ENCODE measurements at places on chromosomes 3 and 15.

DNA sequence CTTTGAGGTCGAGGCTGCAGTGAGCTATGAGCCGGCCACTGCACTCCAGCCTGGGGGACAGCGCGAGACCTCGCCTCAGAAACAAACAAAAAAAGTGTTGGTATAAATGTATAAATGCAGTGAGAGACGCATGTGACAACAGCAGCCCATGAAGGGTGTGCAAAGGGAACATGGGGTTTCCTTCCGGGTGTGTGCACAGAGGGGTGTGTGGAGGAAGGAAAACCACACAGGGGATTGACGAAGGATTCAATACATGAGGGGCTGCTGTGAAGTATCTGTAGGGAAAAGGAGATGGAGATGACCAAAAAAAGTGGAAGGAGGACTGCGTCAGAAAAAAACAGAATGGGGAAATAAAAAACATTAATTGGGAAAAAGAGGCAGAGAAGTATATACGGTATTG is 1.1 kb downstream of the MTFMT start:
- DNase-seq, result no peak

GRCh38 chr15:90956274-90957030 is 1.8 kb downstream of the RCCD1 start:
- DNase-seq, result peak; percentile 51

DNA sequence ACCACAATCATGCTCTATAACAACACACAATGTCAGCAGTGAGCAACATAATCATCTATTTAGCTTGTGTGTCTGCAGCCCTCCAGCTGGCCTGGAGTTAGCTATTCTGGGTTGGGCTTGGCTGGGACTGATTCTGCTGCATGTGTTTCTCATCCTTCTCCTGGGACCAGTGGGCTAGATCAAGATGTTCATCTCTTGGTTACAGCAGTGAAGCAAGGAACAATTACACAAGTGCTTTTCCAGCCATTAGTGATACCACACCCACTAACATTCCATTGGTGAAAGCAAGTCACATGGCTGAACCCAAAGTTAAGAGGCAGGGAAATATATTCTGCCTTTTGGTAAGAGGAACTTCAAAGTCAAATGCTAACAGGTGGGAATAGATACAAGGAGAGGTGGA is 14.6 kb downstream of the NUDT16 start:
- no peak for DNase-seq

- DNase-seq, result no peak
These were observed 307.3 kb upstream of the SATB1 start for GRCh38 chr3:18732474-18732873.

DNA sequence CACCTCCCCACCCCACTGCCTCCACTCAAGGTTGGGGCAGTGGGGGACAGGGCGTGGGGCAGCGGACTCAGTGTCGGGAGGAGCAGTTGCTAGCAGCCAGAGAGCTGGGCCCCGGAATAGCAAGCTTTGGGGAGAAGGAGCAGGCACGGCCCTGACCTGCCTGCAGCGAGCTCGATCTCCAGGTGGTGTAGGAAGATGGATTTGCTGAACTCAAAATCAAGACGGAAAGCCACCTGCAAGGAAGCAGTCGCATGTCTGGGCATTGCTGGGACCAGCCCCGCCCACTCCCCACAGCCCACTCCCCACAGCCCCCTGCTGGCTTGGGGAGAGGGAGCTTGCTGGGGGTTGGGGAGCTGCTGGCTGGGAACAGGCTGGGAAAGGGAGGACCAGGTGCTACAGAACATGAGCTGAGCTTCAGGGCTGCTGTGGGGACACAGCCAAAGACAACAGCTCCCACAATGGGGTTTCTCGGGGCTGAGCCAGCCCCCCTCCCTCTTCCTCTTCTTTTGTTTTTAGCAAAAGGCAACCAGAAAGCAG is 38.0 kb downstream of the FEM1B start:
- no peak for DNase-seq

DNA sequence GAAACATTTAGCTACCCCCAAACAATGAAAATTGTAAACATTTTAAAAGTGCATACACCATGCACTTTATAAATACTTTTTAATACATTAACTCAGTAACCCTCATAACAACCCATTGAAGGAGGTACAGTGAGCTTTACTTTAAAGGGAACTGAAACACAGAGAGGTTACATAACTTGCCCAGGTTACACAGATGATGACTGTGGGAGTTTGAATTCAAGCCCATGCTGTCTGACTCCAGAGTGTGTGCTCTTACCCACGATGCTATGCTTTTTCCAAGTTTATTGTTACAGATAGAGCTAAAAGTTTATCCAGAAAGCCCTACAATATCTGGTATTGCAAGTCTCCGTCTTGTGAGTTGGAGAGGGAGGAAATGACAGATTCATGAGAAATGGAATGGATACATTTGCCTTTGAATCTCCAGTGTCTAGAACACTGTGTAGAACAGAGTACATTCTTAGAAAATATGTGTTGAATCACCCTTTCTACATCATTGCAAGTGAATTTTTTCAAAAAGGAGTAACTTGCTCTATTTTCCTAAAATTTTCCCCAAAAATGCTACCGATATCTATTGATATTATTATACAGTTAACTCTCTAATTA is 428.3 kb downstream of the NAALADL2 start:
- DNase-seq, result no peak

GRCh38 chr15:41993472-41994170 is 21.3 kb upstream of the EHD4 start:
- no peak for DNase-seq

GRCh38 chr3:40827226-40827625 is 302.5 kb downstream of the ZNF621 start:
- DNase-seq, result no peak

DNA sequence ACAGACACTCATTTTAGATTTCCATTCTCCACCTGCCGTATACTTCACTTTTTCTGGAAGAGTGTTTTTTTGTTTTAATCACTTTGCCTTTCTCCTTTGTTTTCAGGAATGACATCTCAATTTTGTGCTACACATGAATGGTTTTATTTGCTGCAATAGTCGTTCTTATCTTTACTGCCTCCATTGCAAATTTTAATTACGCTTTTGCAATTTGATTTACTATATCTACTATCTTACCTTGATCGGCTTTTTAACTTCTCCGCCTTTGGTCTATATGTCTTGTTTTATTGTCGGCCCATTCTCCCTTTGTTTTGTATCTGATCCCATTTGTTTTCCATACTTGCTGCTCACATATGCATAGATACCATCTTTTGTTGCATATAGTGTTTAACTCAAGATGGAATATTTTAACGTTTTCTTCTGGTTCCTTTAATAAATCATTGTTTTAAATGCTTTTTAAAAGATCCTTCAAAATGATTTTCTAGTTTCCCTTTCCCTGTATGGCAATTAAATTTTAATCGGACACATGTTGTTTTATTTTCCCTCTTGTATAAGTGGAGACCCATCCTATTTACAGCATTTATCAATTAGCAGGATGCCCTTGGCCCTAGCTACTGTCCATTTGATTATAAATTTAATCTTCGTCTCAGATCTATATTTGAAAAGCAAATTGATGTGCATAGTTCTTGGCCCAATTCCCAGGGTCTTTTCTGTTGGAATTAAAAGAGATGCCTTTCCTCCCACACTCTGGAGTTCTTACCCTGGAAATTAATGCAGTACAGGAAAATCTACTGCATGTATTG is 97.2 kb upstream of the CNTN4 start:
- DNase-seq, result no peak

DNA sequence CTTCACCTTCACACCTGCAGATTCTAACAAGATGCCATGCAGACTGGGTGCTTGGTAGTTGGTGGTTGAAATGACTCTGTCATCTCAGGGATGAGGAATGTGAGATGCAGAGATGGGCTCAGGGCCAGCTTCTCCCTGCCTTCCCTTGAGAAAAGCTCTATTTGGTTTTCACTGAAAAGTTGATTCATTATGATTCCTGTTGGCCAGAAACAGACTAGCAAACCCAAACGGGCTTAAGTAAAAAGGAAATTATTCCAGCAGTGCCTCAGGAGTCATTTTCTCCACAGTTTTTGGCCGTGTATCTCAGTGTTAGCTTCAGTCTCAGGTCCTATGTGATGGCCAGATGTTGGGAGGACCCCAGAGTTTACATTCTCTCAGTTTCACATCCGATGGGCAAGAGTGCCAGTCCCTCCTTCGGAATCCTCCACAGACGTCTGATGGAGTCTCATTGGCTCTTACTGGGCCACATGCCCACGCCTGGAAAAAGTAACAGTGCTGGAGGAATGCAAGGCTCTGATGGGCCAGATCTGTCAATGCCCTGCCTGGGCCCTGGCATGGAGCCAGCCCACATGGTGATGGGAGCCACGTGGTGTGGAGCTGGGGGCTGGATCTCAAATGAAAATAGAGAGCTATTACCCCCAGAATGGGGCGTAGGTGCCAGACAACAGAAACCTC is 22.3 kb upstream of the SACM1L start:
- DNase-seq, result no peak

DNA sequence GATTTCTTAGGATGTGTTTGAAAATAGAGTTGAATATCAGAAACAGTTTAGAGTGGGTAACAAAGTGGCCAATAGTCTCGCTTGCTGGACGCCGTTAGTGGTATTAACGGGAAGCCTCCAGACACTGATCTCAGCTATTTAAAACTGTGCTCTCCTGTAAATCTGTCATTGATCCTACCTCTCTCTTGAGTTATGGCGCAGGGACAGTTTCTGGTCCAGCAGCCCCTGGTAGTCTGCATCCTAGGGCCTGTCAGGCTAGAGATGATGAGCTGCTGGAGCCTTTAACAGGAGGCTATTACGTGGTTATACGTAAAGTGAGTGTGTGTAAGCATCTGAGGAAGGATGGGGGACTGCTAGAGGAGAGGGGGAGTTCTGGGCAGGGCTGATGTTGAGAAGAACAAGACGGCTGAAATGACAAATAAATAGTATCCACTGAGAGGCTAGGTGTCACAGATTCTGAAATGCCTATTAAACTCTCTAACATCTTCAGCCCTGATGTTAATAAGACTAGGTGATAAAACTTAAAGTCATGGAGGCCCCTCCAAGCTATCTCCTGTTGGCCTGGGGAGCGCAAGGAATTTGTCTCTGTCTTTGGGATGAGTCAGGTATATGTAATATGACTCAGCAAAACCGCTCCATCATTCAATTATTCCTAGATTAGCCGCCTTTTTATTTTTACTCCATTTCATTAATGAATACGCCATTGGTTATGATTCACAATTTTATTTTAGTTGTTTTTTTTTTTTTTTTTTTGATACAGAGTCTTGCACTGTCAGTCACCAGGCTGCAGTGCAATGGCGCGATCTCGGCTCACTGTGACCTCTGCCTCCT is 155.7 kb downstream of the GREM1 start:
- DNase-seq, result no peak

DNA sequence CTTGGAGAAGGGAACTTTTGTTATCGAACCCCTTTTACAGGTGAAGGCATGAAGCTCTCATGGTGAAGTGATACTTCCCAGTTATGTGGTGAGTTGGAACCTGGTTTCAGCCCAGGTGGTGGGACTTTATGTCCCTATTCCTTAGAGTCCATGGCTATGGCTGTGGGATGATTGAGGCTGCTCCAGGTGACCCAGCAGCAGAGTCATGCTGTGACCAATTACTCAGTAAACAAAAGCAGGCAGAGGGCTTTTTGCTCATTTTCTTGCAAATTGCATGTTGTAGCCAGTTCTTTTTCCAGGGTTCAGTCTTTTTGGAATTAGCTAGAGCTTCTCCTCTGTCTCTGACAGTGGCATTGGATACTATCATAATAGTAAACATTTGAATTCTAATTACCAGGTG is 70.7 kb downstream of the CACNA2D3 start:
- DNase-seq, result no peak

DNA sequence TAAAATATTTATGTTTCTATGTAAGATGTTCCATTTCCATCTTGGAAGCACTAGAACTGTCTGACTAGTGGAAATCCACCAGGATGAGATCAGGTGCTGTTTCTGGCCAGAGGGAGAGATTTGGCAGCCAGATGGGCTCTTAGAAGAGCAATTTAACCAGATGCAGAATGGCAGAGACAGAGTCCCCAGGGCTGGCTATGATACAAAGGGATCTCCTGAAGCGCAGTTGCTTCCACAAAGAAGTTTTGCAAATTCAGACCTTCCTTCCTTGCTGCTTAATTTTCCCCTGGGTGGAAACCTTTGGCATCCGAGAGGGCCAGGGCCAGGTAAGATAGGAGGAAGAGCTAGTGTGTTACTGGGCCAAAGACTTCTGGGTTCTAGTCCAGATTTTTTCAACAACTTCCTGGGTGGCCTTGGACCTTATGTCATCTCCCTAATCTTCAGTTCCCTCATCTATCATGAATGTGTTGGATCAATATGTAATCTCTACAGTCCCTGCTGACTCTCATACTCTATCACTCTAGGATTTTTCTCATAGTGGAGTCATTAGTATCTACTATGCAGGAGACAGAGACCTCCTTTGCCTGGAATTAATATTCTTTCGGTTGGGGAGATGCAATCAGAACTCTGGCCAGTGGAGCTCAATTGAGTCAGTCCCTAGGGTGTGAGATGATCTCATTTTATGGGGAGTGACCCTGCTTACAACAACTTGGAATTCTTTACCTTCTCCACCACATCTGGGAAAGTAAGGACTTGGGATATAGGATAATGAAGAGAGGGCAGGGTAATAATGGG is 41.1 kb upstream of the NDUFB4 start:
- DNase-seq, result no peak

DNA sequence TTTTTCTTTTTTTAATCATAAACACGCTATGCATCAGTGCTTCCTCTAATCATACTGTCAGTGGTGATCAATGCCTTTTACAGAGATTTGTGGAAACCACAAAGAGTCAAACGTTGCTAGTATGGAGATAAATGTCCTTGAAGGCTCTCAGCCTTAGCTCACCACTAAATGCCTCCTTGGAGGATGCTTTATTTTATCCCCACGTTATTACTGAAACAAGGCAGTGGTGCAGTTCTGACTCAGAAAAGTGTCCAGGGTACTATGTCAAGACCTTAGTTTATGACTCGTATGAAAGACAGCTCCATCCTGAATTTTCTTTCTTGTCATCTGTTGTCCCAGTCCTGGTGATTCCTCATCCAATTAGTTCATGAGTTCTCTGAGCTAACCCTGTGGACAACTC is 1146.7 kb downstream of the IGSF11 start:
- DNase-seq, result no peak

GRCh38 chr3:20604659-20605058 is 418.7 kb upstream of the SGO1 start:
- no peak for DNase-seq

DNA sequence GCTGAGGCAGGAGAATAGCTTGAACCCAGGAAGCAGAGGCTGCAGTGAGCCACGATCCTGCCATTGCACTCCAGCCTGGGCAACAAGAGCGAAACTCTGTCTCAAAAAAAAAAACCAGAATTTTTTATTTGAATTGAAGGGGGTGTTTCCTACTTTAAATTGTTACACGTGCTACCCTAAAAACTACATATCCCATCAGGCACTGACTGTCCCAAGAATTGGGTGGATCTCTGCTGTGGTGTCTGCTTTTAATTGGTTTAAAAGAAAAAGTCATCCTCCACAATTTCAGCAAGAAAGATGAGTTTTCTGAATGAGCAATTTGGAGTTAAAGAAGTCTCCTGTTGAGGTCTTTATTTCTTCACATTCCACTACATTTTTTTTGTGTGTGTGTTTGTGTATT is 2.1 kb downstream of the PDIA3 start:
- no peak for DNase-seq

Data from stimulated activated CD4-positive, alpha-beta T cell treated with anti-CD3 and anti-CD28 coated beads, Interleukin-15, amount 100 ng/mL, for 1 hour (primary cell).